ENCODE measurements at places on chromosomes 5 and 9. TPM values are rescaled to one million over a fixed set of nuclear protein-coding genes. Genes with fewer than 3 reads are reported as not detected.

DNA sequence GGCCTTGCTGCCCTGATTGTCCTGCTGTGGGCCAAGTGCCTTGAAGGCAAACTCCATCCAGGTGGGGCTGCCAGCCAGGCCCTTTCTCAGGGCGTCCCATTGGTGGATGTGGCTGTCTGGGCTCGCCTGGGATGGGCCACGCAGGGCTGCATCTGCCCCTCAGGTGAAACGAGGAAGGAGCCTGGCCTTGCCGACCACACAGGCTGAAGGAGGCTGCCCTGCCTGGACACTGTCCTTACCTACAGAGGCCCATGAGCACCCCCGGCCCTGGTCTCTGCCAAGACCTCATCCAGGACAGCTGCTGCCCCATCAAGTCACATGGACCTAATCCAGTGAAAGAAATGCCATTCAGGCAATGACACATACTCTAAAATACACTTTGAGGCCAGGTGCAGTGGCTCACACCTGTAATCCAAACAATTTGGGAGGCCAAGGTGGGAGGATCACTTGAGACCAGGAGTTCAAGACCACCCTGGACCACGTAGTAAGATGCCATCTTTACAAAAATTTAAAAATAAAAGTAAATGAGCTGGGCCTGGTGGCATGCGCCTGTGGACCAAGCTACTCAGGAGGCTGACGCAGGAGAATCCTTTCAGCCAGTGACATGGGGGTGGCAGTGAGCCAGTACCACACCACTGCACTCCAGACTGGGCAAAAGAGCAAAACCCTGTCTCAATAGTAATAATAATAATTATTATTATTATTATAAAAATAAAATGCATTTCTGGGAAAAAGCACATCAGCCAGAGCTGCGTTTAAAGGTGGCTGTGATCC is 33.9 kb downstream of the PNPLA7 start:
- no peaks in the 10 kb centered on the region for H3K27me3 ChIP-seq
- peaks cover 8% of the 10 kb centered on the region for H3K36me3 ChIP-seq
- no peak overlapping the region for H3K27ac ChIP-seq
- H3K4me3 ChIP-seq: no peak overlapping the region
- no peaks in the 10 kb centered on the region for H3K4me1 ChIP-seq

- H3K27ac ChIP-seq: no peak overlapping the region
- no peaks in the 10 kb centered on the region for H3K36me3 ChIP-seq
- H3K4me1 ChIP-seq: no peaks in the 10 kb centered on the region
- H3K27me3 ChIP-seq: no peaks in the 10 kb centered on the region
- no peak overlapping the region for H3K4me3 ChIP-seq
- DNase-seq: no peak
These were observed 1964.0 kb upstream of the CDH6 start for GRCh38 chr5:29229461-29229860.

DNA sequence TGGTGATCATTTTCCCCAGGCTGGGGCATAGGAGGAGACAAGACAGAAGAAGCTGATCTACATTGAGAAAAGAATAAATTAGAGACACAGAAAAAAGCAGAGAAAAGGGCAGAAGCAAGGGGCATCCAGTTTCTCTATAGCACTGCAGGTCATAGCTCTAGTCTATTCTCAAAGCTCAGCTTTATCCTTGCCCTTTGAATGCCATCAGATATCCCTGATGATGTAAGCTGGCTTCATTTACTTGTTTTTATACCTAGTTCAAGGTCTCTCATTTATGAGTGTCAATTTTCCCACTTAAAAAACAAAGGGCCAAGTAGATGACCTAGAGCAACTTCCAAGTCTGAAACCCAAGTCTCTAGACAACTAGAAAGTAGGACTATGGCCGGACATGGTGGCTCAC is 32.7 kb downstream of the FBXO10 start:
- H3K4me3 ChIP-seq: no peak overlapping the region
- no peak for DNase-seq
- no peak overlapping the region for H3K27ac ChIP-seq
- no peaks in the 10 kb centered on the region for H3K4me1 ChIP-seq
- H3K27me3 ChIP-seq: no peaks in the 10 kb centered on the region
- H3K36me3 ChIP-seq: peaks cover 9% of the 10 kb centered on the region

GRCh38 chr5:86143837-86144236 is 473.9 kb upstream of the COX7C start:
- no peak for DNase-seq
- H3K27me3 ChIP-seq: no peaks in the 10 kb centered on the region
- H3K4me1 ChIP-seq: no peaks in the 10 kb centered on the region
- no peak overlapping the region for H3K27ac ChIP-seq

GRCh38 chr5:169139480-169140050 is 161.4 kb downstream of the SLIT3 start:
- no peaks in the 10 kb centered on the region for H3K27me3 ChIP-seq
- no peaks in the 10 kb centered on the region for H3K4me1 ChIP-seq
- no peak overlapping the region for H3K4me3 ChIP-seq
- DNase-seq: no peak
- no peaks in the 10 kb centered on the region for H3K36me3 ChIP-seq
- no peak overlapping the region for H3K27ac ChIP-seq

Gene F2R
- 10.6 TPM for total RNA-seq

DNA sequence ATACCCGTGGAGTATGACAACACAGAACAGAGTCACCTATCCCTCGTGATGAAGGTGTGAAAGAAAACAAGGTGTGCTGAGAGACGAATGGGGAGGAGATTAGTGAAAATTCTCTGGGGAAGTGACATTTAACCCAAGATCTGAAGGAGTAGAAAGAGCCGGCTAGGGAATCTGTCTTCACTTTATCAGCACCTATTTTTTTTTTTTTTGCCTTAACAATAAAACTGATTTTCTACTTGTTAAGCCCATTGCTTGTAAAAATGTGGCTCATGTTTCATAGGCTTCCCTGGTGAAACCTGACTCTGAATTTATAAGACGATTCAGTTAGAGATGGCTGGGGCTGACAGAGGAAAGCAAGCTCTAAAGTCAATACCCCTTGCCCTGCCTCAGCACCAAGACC is 322.6 kb upstream of the MSX2 start:
- H3K4me1 ChIP-seq: no peaks in the 10 kb centered on the region
- H3K27ac ChIP-seq: no peak overlapping the region
- no peak overlapping the region for H3K4me3 ChIP-seq
- no peak for DNase-seq
- no peaks in the 10 kb centered on the region for H3K36me3 ChIP-seq

GRCh38 chr9:105957830-105958229 is 263.5 kb downstream of the TMEM38B start:
- no peaks in the 10 kb centered on the region for H3K27me3 ChIP-seq
- H3K4me3 ChIP-seq: no peak overlapping the region
- H3K27ac ChIP-seq: no peak overlapping the region
- no peaks in the 10 kb centered on the region for H3K4me1 ChIP-seq
- H3K36me3 ChIP-seq: no peaks in the 10 kb centered on the region
- DNase-seq: no peak

DNA sequence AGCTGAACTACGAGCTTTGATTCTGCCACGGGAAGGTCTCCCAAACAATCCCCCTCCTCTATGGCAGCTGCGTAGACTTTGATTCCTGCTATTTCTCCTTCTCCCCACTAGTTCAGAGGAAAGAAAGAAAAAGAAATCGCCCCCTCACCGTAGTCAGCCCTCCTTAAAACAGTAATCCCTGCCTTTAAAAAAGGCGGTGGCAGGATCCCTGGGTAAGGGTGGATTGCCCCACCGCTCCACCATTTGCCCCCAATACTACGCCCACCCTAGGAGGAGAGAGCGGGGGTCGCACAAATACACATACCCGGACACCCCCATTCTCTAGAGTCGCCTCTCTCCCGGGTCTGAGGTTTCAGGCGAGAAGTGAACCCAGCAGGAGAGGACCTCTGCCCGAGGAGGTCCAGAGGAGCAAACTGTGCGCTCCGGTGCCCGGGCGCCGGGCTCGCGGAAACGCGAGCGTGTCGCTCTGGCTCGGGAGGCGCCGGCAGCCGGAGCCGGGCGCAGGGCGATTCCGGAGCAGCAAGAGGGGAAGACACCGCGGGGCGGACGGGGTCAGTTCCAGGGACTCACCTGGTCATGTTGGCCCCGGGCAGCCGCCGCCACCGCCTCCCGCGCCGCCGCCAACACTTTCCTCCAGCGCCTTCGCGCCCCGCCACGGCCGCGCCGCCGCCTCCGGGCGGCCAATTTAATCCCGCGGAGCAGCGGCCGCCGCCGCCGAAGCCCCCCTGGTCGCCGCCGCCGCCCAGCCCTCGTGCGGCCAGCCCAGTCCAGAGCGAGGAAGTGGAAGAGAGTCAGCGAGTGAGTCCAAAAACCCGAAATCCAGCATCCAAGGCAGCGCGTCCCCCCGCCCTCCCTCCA is 1057.7 kb upstream of the DMAC1 start:
- no peaks in the 10 kb centered on the region for H3K36me3 ChIP-seq
- H3K4me1 ChIP-seq: no peaks in the 10 kb centered on the region
- DNase-seq: peak; percentile 13
- H3K4me3 ChIP-seq: peak overlapping the region; percentile 63

GRCh38 chr9:125752070-125752628 is 5.0 kb downstream of the PBX3 start:
- H3K27ac ChIP-seq: peak overlapping the region; percentile 8
- H3K4me1 ChIP-seq: peaks cover 5% of the 10 kb centered on the region
- H3K27me3 ChIP-seq: no peaks in the 10 kb centered on the region
- no peaks in the 10 kb centered on the region for H3K36me3 ChIP-seq
- no peak overlapping the region for H3K4me3 ChIP-seq

- H3K27me3 ChIP-seq: no peaks in the 10 kb centered on the region
- DNase-seq: no peak
- no peaks in the 10 kb centered on the region for H3K4me1 ChIP-seq
- H3K27ac ChIP-seq: no peak overlapping the region
These were observed 188.8 kb downstream of the COMMD10 start for GRCh38 chr5:116273448-116274242.

Gene TTLL11
- 5.5 TPM for total RNA-seq

Gene ECSCR
- 18.3 TPM for total RNA-seq

Gene OLFM1
- total RNA-seq: 11.8 TPM

DNA sequence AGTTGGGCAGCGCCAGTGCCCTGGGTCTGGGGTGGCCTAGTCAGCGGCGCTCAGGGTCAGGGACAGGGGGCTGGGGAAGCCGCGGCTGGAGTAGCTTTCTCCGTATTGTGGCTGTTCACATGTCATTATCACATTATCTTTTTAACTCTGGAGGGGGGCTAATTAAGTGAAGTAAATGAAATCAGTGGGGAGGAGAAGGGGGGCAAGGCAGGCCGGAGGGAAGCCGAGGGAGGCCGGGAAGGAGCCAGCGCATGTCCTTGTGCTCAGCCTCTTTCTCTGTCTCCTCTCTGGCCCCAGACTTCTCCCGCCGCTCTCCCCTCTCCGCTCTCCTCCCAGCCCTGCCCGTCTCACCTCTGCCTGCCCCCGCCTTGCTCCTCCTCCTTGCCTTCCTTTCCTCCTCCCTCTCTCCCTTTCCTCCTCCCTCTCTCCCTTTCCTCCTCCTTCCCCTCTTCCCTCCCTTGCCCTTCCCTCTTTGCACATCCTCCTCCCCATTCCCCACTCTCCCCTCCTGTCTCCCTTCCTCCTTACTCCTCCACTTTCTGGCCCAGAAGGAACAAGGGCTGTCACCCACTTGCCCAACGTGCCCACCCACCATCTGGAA is 38.7 kb downstream of the ASS1 start:
- no peak overlapping the region for H3K4me3 ChIP-seq
- no peak for DNase-seq
- no peaks in the 10 kb centered on the region for H3K27me3 ChIP-seq
- H3K36me3 ChIP-seq: no peaks in the 10 kb centered on the region
- H3K27ac ChIP-seq: no peak overlapping the region
- H3K4me1 ChIP-seq: no peaks in the 10 kb centered on the region

DNA sequence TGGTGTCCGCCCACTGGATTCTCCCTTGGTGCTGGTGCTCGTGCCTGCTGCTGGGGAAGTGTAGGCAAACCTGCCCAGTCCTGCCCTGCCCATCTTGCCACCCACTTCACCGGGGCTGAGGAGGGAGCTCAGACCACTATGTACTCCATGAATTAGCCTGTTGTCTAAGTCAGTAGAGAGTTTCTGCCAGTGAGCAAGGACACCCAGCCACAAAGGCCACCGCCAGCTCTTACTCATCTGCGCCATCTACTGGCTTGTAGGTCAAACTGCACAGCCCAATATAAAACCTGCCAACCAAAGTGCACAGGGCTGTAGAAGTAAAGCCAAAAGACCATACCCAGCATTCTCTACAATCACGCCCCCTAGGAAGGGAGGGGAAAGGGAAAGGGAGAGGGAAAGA is 102.3 kb downstream of the GLIS3 start:
- no peaks in the 10 kb centered on the region for H3K36me3 ChIP-seq
- no peak overlapping the region for H3K4me3 ChIP-seq
- H3K4me1 ChIP-seq: no peaks in the 10 kb centered on the region
- DNase-seq: no peak
- H3K27me3 ChIP-seq: no peaks in the 10 kb centered on the region
- no peak overlapping the region for H3K27ac ChIP-seq

GRCh38 chr9:34292552-34292951 is 36.5 kb downstream of the KIF24 start:
- H3K36me3 ChIP-seq: no peaks in the 10 kb centered on the region
- H3K27ac ChIP-seq: no peak overlapping the region
- no peak overlapping the region for H3K4me3 ChIP-seq
- no peak for DNase-seq

DNA sequence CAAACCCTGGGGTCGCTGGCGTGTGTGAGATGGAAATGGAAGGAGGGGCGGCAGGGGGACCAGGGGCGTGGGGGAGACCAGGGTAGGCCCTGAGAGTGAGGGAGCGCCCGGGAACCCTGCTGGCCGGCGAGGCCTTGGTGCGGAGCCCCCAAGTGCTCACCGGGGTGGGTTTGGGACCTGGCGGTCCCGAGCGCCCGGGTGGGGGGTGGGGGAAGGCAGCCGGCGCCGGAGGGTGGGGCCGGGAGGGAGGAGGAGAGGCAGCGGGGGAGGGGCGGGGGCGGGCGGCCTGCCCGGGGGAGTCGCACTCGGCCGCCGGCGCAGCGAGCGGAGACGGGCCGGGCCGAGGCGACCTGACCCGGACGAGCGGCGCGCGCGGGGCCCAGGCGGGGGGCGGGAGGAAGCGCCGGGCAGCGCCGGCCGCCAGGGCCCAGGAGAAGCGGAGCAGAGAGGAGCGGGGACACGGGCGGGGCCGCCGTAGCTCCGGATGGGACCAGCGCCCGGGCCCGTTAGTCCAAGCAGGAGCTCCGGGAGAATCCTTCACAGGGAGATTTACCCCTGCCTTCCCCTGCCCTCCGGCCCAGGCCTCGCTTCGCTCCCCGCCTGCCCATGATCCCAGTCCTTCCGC is at the start of gene NPR2:
TSS of gene NPR2 (plus strand) at position 295 of the 625 bp plus-strand sequence. CDS start 818 bp downstream, outside the sequence.
- peaks cover 34% of the 10 kb centered on the region for H3K4me1 ChIP-seq
- no peaks in the 10 kb centered on the region for H3K36me3 ChIP-seq
- no peaks in the 10 kb centered on the region for H3K27me3 ChIP-seq
- H3K4me3 ChIP-seq: peak within 1 kb of the TSS; percentile 68
- DNase-seq: peak; percentile 62

Gene PLPPR1
- not detected for total RNA-seq

Gene PRDM9
- not detected for total RNA-seq

- H3K27ac ChIP-seq: no peak overlapping the region
- no peaks in the 10 kb centered on the region for H3K36me3 ChIP-seq
- no peaks in the 10 kb centered on the region for H3K4me1 ChIP-seq
- H3K27me3 ChIP-seq: no peaks in the 10 kb centered on the region
- H3K4me3 ChIP-seq: no peak overlapping the region
- DNase-seq: no peak
These were observed 339.0 kb upstream of the CTNND2 start for GRCh38 chr5:12242950-12243888.
